ENCODE measurements at places on chromosomes 5 and 9.

GRCh38 chr5:36422952-36423351 is 121.2 kb upstream of the RANBP3L start:
- no peak for DNase-seq

GRCh38 chr5:149423049-149423793 is 44.1 kb upstream of the IL17B start:
- DNase-seq, result no peak

DNA sequence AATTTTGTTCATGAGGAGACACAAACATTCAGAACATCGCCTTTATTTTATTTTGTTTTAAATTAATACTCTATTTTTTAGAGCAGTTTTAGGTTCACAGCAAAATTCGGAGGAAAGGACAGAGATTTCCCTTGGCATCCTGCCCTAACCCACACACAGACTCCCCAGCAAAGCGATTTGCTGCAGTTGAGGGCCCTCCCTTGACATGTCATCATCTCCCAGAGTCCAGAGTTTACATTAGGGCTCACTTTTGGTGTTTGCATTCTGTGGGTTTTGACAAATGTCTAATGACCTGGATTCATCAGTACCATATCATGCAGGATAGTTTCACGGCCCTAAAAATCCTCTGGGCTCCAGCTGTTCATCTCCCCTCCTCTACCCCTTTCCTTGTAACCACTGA is 33.6 kb upstream of the COL5A1 start:
- no peak for DNase-seq

GRCh38 chr9:37952731-37953130 is 48.8 kb upstream of the SLC25A51 start:
- DNase-seq, result no peak
